ENCODE measurements at places on chromosomes 6 and 20. TPM values are rescaled to one million over a fixed set of nuclear protein-coding genes. Genes with fewer than 3 reads are reported as not detected.

DNA sequence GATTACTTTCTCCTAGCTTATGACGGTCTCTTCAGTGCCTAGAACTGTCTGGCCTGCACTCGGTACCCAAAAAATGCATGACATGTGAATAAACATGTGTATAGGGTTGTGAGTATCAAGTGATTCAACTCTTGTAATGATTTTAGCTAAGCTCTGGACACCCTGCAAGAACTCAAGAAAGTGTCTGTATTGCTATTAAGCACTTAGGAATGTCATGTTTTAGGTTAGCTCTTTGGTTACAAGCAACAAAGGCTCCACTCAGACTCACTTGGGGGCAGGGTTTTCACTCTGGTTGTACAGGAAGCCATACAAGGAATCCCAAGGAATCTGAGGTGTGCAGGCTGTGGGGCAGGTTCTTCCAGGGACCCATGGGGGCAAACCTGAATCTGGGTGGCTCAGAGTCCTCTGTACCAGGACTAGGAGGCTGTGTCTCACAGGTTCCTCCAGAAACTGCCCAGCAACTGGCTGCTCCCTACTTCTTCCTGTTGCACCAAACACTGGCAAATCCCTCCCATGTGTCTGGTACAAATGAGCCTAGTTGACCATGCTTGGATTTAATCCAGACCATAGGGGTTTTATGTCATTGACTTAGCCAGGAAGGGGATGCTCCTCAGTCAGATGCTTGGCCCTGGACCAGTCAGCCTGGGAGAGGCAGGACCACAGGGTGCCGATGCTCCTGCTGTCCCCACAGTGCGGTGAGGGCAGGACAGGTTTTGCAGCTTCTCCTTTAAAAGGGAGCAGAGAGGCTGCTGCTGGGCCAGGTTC, 77.9 kb upstream of the CDH4 start:
- no peak overlapping the region for H3K4me3 ChIP-seq
- no peaks in the 10 kb centered on the region for H3K4me1 ChIP-seq
- H3K27me3 ChIP-seq, result no peaks in the 10 kb centered on the region
- DNase-seq, result no peak

DNA sequence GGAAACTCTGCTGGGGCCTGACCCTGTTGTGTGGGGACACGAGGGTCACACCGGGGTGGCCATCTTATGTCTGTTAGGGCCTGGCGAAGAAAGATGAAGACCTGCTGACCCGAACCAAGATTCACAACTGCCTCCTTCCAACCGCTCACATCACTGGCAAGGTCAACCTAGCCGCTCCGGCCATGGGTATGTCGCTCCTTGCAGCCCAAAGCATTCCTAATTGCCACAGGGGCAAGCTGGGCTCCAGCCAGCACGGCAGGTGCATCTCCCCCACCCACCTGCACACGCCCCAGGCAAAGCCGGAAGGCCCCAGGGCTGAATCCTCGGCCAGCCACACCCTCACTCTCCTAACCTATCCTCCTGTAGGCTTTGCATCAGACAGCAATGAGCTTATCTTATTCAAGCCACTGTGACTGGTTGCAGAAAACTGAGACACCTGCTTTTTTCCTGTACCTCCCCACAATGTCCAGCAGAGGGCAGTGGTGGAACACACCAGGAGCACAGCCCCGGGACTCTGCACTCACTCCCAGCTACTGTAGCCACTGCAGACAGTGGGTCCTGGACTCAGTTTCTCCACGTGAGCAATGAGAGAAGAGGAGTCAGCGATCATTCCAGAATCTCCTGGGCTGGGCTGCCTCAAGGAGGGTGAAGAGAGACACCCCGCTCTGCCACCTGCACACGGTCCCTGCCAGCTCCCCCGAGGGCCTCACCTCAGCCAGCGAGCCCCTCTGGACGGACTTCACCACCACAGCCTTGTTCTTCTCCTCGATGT, 170.2 kb downstream of the PREX1 start:
- no peak for DNase-seq
- H3K27ac ChIP-seq, result no peak overlapping the region
- no peak overlapping the region for H3K4me3 ChIP-seq

DNA sequence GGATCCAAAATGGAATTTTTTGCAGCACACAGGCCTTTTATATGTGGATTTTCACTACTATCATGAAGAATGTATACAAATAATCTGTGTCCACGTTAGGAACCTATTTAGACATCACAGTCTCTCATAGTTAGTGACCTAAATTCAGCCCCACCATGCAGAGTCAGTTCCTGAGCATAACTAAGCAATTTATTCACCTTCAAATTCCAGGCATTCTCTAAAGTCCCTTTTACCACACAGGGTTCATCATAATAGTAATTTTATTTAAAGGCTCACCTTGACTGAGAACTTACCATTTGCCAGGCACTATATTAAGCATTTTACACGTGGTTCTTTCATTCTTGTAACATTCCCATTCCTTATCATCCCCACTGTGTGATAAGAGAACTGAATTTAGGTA, 353.8 kb downstream of the ARHGAP18 start:
- no peak overlapping the region for H3K27ac ChIP-seq
- no peaks in the 10 kb centered on the region for H3K36me3 ChIP-seq
- H3K27me3 ChIP-seq, result no peaks in the 10 kb centered on the region
- no peak overlapping the region for H3K4me3 ChIP-seq
- DNase-seq, result no peak

CLIC5 gene
- 179 TPM for total RNA-seq

PFDN4 gene
- 16.7 TPM for total RNA-seq

DNA sequence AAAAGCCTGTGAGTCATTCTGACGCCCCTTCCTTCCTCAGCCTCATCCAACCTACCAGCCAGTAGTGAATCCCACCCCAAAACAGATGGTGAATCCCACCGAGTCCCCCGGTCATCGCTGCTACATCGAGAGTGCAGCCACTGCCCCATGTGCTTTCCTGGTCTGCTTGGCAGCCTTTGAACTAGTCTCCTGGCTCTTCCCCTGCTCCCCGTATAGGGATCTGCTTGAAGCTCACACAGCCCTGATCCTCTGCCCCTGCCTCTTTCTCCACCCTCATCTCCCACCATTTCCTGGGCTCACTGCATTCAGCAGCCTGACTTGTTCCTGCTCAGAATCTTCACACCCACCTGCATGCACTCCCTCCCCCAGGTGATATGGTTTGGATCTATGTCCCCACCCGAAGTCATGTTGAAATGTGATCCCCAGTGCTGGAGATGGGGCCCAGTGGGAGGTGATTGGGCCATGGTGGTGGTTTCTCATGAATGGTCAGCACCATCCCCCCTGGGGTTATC, 14.6 kb downstream of the SYNJ2 start:
- no peak overlapping the region for H3K4me3 ChIP-seq
- no peak overlapping the region for H3K27ac ChIP-seq
- no peaks in the 10 kb centered on the region for H3K4me1 ChIP-seq
- DNase-seq, result no peak

MAPK13 gene
- total RNA-seq, result 89.7 TPM

SAPCD1 gene
- 3.9 TPM for total RNA-seq

GRCh38 chr6:82057846-82058554, 189.5 kb downstream of the IBTK start:
- no peak overlapping the region for H3K4me3 ChIP-seq
- no peaks in the 10 kb centered on the region for H3K27me3 ChIP-seq

DNA sequence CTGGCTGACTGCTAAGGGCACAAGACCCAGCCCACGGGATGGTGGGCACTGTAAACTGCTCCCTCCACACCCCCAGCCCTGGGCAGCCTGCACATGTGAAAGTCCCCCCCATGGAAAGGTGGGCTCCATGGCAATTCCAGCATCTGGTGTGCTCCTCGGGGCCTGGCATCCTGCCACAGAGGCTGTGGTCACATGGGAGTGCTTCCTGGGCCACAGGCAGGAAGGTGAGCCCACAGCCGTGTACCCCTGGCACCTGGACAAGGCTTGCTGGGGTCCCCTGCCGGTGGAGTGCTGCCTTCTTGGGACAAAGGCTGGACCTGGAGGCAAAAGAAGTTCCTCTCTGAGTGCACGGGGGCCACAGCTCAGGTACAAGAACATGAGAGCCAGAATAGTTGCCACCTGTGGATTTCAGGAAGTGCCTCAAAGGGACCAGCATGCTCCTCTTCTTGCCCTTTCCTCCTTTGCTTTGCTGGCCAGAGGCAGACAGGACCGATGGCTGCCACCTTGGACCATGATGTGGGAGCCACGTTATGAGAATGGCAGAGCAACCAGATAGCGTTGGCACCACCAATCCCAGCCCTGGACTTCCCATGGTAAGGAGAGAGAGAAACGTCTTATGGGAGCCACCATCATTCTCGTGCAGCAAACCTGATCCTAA, 120.2 kb upstream of the MLN start:
- H3K27ac ChIP-seq, result no peak overlapping the region
- H3K36me3 ChIP-seq, result no peaks in the 10 kb centered on the region
- no peak for DNase-seq
- H3K4me1 ChIP-seq, result no peaks in the 10 kb centered on the region

- DNase-seq, result no peak
- no peaks in the 10 kb centered on the region for H3K4me1 ChIP-seq
- H3K36me3 ChIP-seq, result peaks cover 13% of the 10 kb centered on the region
- no peak overlapping the region for H3K4me3 ChIP-seq
- H3K27ac ChIP-seq, result no peak overlapping the region
- H3K27me3 ChIP-seq, result no peaks in the 10 kb centered on the region
Measured at GRCh38 chr6:42269974-42270510, 52.4 kb upstream of the MRPS10 start.

EDN1 gene
- 23.2 TPM for total RNA-seq

DNA sequence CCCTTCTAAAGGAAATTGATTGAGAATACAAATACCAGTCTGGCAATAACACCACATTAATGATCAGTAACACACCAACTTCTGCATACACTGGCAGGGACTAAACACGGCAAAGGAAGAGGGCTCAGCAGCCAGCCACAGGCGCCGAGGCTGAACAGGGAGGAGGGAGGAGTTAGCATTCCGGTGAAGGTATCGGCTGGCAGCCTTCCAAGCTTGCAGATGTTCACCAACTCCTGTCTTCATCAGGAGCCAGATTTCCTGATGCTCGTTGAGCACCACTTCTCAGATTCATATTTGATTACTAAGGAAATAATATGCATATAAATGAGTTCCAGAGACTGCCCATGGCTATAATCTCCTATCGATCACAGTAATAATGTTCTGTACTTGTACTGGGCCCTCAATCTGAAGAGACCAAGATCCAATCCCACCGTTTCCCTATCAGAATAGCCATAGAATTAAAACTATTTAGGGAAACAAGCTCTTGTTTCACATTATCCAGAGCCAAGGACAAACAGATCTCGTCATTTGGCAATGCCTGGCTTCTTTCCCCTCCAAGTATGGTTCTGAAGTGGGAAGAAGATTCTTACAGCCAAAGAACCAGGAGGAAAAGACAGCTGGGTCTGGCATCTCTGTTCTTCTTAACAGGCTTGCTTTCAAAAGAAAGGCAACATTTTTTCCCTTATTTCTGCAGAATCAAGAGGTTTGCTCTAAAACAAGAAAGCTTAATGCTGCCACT, 42.2 kb downstream of the GFOD1 start:
- no peaks in the 10 kb centered on the region for H3K36me3 ChIP-seq
- peaks cover 48% of the 10 kb centered on the region for H3K4me1 ChIP-seq
- DNase-seq, result no peak
- H3K27ac ChIP-seq, result peak overlapping the region; percentile 49
- no peak overlapping the region for H3K4me3 ChIP-seq

DNA sequence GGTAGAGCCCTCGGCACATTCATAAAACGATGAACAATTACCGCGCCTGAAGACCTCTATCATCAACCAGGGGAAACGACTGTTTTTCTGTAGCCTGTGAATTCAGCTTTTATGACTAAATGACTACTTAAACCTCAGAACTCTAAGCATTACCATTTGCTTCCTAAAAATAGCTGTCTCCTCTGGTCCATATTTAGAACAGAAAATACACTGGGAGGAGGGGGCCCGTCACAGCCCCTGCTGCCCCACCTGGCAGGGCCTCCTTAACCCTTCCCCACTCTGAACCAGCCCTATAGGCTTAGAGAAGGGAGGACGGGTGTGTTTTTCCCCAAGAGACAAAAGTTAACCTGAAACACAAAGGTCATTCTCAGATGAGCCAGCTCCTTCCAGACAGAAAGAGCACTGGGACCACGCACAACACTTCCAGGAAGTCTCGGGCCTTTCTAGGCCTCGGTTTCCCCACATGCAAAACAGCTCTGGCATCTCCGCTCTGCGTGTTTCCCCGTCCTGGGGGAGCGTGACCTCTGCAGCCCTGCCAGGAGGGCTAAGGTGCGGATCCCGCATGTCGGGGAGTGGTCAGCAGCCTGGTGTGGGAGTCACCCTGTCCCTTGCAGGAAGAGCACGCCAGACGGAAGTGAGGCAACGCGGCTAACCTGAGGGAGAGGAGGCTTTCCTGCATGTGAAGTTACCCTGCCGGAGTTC, 193.9 kb downstream of the DLL1 start:
- H3K4me1 ChIP-seq, result no peaks in the 10 kb centered on the region
- H3K36me3 ChIP-seq, result no peaks in the 10 kb centered on the region
- H3K4me3 ChIP-seq, result no peak overlapping the region

Data from left lung (tissue), 14 donors.